ENCODE measurements at places on chromosomes 16 and 17. TPM values are rescaled to one million over a fixed set of nuclear protein-coding genes. Genes with fewer than 3 reads are reported as not detected.

Gene MAP1LC3B
- 93.8 TPM for total RNA-seq

Gene KIF19
- total RNA-seq, result 0.15 TPM

Gene KRTAP2-3
- total RNA-seq, result 6.3 TPM

Gene CFAP119
- total RNA-seq, result 12.6 TPM

DNA sequence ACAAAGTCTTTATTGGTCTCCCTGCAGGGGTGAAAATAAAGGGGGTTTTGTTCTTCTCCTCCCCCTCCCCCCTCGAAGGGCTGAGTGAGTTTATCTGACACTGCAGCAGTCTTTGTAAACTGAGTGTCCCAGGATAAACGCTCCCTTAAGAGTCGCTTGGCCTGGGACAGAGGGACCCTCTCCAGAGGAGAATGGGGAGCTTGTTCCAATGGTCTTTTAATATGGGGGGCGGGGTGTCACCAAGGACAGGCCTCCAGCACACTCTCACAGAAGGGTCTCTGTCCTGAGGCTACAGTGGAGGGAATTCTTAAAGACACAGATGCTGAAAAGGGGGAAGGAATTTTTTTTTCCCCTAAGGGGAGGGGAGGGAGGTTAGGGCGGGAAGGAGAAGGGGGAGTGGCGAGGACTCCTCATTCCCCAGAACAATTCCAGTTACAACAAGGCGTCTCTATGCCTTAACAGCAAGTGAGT lies 455.5 kb downstream of the SOX9 start:
- no peak overlapping the region for H3K27ac ChIP-seq
- H3K27me3 ChIP-seq, result no peaks in the 10 kb centered on the region
- H3K4me1 ChIP-seq, result peaks cover 50% of the 10 kb centered on the region
- no peaks in the 10 kb centered on the region for H3K36me3 ChIP-seq

- no peak overlapping the region for H3K4me3 ChIP-seq
- no peak for DNase-seq
- no peaks in the 10 kb centered on the region for H3K27me3 ChIP-seq
- H3K27ac ChIP-seq, result peak overlapping the region; percentile 80
- H3K36me3 ChIP-seq, result no peaks in the 10 kb centered on the region
These were observed 106.8 kb downstream of the ZNF778 start for GRCh38 chr16:89324056-89325010.

DNA sequence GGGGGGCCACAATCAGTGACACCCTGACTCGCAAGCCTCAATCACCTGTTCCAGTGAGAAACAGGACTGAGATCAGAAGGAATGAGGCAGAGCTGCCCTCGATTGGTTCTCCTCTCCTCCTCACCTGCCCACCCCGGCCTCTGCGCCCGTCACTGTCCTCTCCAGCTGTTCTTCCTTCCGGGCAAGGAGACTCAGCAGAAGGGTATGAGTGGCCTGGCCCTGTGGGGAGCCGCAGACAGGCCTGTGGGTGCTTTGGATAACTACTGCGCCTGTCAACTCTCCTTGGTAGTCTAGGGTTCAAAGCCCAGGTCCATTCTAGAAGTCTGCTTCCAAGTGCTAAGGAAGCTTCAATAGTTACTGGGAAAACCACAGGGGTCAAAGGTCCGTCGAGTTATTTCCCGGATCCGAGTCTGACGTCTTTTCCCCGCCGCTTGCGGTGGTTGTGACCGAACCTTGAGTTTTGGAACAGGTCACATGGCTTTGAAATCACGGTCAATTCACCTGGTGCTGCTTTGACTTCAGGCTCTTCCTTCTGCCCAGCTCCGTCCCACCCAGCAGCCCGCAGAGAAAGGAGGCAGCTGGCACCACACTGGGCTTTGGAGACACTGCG lies 8.3 kb downstream of the CARD14 start:
- peaks cover 9% of the 10 kb centered on the region for H3K4me1 ChIP-seq
- no peak overlapping the region for H3K4me3 ChIP-seq
- no peaks in the 10 kb centered on the region for H3K27me3 ChIP-seq
- no peak for DNase-seq
- H3K36me3 ChIP-seq, result no peaks in the 10 kb centered on the region

GRCh38 chr17:37744961-37745800 lies at the start of gene HNF1B:
Gene HNF1B, minus strand, starts transcription at chr17:37745059. Its CDS starts 175 bp downstream, at chr17:37744884.
- no peaks in the 10 kb centered on the region for H3K27me3 ChIP-seq
- DNase-seq, result no peak
- H3K4me1 ChIP-seq, result peaks cover 7% of the 10 kb centered on the region

DNA sequence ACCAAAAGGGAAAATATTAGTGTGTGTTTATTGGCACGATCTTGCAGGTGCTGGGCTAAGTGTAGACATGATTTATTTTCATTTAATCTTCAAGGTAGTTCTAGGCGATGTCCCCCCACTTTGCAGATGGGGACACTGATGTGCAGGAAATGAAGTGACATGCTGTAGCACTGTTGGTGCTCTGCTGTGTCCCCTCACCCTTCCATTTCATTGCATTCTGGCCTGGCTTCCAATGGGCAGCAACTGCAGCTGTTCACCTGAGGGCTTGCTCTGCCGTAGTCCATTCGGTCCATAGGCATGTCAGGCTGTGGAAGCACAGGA lies 123.9 kb downstream of the PRKCB start:
- H3K27me3 ChIP-seq, result peaks cover 46% of the 10 kb centered on the region
- no peaks in the 10 kb centered on the region for H3K36me3 ChIP-seq
- no peak overlapping the region for H3K27ac ChIP-seq
- no peak for DNase-seq
- no peaks in the 10 kb centered on the region for H3K4me1 ChIP-seq

DNA sequence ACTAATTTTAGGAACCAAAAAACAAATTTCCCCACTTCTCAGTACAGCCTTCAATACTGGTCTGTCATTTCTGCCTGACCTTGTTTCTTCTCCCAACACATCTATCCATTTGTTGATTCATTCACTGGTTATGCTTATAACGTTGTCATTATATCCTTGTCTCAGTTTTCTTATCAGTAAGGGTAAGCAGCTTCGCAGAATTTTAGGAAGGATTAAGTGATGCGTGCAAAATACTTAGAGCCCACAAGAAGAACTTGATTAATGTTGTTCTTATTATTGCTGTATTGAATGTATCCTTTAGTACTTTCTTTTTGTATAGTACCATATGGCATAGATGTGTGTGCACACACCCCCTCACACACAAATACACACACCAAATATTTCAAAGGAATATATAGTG lies 403.5 kb upstream of the HSBP1 start:
- H3K4me1 ChIP-seq, result no peaks in the 10 kb centered on the region
- H3K27ac ChIP-seq, result no peak overlapping the region
- H3K36me3 ChIP-seq, result no peaks in the 10 kb centered on the region
- no peak overlapping the region for H3K4me3 ChIP-seq

- H3K4me1 ChIP-seq, result peaks cover 59% of the 10 kb centered on the region
- H3K4me3 ChIP-seq, result peak overlapping the region; percentile 92
- H3K27ac ChIP-seq, result peak overlapping the region; percentile 92
- DNase-seq, result no peak
- H3K27me3 ChIP-seq, result no peaks in the 10 kb centered on the region
These were observed 742 bp upstream of the SLC9A5 start for GRCh38 chr16:67248073-67248400.

GRCh38 chr17:28960256-28961061 lies 9.1 kb upstream of the PHF12 start:
- DNase-seq, result no peak
- H3K4me3 ChIP-seq, result no peak overlapping the region
- H3K27ac ChIP-seq, result no peak overlapping the region
- 0 out of 2 replicates have a peak, but pooled peaks cover 6% of the 10 kb centered on the region for H3K27me3 ChIP-seq
- H3K36me3 ChIP-seq, result no peaks in the 10 kb centered on the region

DNA sequence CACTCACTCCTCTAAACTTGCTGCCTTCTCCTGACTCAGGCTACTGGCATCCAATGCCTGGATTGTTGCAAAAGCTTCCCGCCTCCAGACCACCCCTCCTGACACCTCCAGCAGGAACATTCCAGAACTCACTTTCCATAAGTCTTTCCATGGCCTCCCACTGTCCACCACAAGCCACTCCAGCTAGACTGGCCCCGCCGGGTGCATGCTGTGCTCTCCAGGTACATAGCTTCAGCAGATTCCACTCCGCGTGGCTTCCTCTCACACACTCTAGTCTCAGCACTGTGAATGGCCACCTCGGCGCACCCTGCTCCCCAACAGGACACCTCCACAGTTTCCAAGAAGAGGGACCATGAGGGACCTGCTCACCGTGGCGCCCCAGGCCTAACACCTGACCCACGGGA lies 25.9 kb upstream of the FAAP100 start:
- no peaks in the 10 kb centered on the region for H3K27me3 ChIP-seq
- no peak overlapping the region for H3K4me3 ChIP-seq
- H3K27ac ChIP-seq, result peak overlapping the region; percentile 40

Measured in HCT116 (cell line).